Transverse colon (tissue), 4 donors: ENCODE measurements at places on chromosomes 2 and 18. TPM values are rescaled to one million over a fixed set of nuclear protein-coding genes. Genes with fewer than 3 reads are reported as not detected.
A peak's percentile ranks its signal among the peaks of the same experiment; 100 is the strongest.

- DNase-seq, result no peak
Observed at GRCh38 chr2:75290600-75291150, 91.4 kb upstream of the TACR1 start.

DNA sequence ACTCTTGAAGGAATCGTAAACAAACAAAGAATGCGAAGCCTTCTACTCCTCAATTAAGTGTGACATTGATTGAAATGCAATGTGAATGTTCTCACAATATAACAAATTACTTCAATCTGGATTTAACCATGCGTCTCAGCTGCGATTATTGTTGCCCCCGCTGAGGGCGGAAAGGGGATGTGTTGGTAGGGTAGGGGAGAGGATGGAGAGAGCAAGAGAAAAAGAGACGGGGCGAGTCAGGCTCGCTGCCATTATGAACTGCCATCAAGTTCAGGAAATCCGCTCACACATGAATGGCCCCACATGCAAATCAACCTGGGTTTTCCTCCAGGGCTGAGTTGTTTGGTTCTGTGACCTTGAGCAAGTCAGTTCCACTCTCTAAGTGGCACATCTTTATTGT lies 129.8 kb downstream of the PXDN start:
- no peak for DNase-seq

- peak; percentile 17 for DNase-seq
Observed at GRCh38 chr18:37322492-37323035, 243.0 kb downstream of the CELF4 start.

GRCh38 chr2:174826051-174826450 lies 61.8 kb upstream of the CHRNA1 start:
- DNase-seq, result no peak

DNA sequence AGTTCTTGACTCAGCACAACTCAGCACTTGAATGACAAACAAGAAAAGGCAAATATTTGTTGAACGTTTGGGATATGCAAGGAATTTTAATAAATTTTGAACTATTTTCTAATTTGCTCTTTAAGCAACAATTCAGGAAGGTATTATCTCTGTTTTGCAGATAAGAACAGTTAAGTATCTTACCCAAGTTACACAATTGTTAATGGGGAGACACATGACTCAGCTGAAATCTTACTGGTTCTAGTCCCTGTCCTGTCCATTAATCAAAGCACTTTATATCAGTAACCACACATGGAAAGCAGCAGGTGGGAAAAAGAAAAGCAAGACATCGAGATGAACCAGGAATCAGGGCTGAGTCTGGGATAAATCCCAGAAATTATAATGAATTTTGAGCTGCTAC lies 493.9 kb upstream of the PIK3C3 start:
- DNase-seq, result no peak

DNA sequence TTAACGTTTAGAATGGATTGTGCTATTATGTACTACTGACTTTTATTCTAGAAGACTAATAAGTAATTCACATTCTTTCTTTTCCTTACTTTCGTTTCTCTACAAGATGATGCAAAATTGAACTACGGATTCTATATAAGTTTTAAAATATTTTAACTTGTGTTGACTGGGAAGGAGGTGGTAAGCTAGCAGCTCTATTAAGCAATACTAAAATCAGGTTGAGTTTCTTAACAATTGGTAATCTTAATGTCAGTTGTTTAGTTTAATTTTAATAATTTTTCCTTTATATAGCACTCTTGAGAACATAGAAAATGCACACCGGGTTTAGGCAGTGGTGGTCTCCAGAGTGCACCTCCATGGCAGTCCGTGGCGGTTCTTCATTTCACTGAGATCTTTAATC lies 215.2 kb downstream of the MCFD2 start:
- DNase-seq, result no peak

DNA sequence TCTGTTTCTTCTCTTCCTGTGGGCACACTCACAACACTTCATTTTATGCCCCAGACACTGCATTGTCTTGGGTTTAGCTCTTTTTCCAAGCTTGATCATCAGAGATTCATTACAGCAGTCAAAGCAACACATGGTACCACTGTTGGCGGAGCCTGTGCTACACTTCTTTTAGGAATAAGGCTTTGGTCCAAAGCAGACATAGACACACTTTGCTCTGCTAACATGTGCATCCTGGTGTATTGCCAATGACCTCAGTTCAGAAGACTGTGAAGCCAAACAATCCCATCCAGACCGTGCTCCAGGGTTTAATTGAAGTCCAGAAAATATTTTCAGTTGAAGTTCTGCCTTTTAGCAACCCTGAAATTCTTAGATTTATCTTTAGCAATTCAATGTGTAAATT lies 354.6 kb upstream of the RAB12 start:
- DNase-seq, result no peak

- DNase-seq, result no peak
Observed at GRCh38 chr18:10074110-10074509, 160.3 kb downstream of the VAPA start.

GRCh38 chr18:11260961-11261461 lies 111.6 kb upstream of the PIEZO2 start:
- no peak for DNase-seq

DNA sequence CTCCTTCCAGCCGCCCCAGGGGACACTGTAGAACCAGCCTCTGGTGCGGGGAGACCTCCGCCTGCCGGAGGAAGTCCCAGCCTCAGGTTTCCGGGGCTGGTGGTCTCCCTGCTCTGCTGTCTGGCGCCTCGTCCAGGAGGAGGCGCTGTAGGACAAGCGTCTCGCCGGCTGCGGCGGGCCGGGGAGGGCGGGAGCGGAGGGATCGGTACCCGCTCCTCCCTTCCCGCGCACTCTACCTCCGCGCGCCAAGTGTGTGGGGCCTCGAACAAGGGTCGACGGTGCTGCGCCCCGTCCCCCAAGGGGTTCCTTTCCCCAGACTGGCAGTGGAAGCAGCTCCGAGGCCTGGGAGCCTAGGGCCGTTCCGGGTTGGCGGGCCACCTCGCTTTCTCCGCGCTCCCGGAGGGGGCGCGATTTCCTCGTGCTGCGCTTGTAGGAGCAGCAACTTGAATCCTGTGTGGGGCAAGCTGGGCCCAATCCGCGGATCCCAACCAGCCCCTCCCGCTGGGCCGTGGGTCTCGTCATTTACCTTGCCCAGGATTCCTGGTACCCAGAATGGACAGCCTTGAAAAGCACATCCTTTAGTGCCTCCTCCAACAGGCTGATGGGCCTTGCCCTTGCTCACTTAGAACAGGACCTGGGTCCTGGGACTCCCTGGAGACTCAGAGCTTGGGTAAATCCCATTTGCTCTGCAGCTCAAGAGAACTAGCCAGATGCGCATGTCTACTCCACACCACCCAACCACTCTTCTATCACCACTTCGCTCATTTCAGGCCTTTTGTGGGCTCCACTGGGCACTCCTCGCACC lies 10.6 kb upstream of the HOXD4 start:
- peak; percentile 76 for DNase-seq

DNA sequence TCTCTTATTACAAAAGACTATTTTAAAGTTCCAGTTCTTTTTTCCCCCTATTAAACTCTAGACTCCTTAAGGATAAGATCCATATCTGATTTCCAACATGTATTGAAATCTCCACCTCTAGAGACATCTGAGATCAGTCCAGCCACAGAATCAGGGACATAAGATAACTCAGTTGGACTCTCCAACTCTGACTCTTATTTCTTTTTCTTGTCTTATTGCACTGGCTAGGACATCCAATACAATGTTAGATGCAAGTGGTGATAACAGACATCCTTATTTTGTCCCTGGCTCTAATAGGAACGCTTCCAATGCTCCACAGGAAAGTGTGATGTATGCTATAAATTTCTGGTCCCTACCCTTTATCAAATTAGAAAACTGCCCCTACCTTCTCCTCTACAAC lies 158.1 kb downstream of the TNS1 start:
- DNase-seq, result no peak

- peak; percentile 84 for DNase-seq
Observed at GRCh38 chr2:20186078-20186854, 38.7 kb downstream of the SDC1 start.

- peak; percentile 40 for DNase-seq
Observed at GRCh38 chr2:44100351-44100750, 68.3 kb upstream of the PPM1B start.

- no peak for DNase-seq
Observed at GRCh38 chr2:206533977-206534376, 90.6 kb downstream of the ADAM23 start.

DNA sequence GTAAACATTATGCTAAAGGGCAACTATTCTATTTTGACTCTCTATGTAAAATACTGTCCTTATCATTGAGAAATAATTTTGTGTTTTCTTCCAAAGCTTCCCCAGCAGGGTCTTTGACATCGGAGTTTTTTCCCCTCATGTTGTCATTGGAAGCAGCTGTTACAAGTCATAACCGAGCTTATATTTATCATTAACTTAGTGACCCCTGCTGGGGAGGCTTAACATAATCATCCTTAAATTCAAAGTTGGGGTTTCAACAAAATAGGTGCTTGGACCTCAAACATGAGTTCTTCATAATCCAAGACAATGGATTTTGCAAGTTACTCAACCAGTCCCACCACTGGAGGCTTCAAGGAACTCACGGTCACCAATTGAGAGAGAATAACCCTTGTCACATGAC lies 330.9 kb downstream of the DCC start:
- no peak for DNase-seq

DNA sequence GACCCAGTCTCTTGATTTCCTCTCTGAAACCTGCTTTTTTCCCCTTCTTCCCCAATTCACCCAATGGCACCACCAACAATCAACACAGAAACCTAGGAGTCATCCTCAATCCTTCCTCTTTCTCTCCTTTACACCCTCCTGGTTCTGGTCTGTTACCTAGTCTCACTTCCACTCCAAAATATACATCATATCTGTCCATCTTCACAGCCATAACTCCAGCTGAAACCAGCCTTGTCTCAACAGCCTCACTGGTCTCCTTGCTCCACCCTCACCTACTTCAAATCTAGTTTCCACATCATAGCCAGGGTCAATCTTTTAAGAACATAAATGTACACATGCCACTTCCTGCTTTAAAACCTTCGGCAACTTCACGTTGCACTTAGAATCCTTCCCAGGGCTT lies 11.8 kb upstream of the TWSG1 start:
- no peak for DNase-seq

- DNase-seq, result no peak
Observed at GRCh38 chr2:166627893-166628292, 133.8 kb upstream of the SCN7A start.

HOXD12 gene
- total RNA-seq, result not detected

ERMN gene
- total RNA-seq, result not detected

EN1 gene
- total RNA-seq, result not detected

RAPGEF4 gene
- total RNA-seq, result not detected

ALMS1 gene
- 32.1 TPM for total RNA-seq

DLX2 gene
- total RNA-seq, result not detected

CD8A gene
- 0.95 TPM for total RNA-seq

MRO gene
- not detected for total RNA-seq

CHMP1B gene
- total RNA-seq, result 54.6 TPM
